Naive thymus-derived CD4-positive, alpha-beta T cell (primary cell): ENCODE measurements at places on chromosomes 4 and X. TPM values are rescaled to one million over a fixed set of nuclear protein-coding genes. Genes with fewer than 3 reads are reported as not detected.

Gene PARM1
- polyA plus RNA-seq: 0.03 TPM

Gene TSPAN6
- polyA plus RNA-seq: 4.1 TPM

Gene TCEAL6
- polyA plus RNA-seq: not detected

Gene SPACA5
- not detected for polyA plus RNA-seq

Gene CUL4B
- polyA plus RNA-seq: 22.6 TPM

Gene ADH5
- polyA plus RNA-seq: 174 TPM

- no peaks in the 10 kb centered on the region for H3K4me1 ChIP-seq
- no peak overlapping the region for H3K27ac ChIP-seq
- no peaks in the 10 kb centered on the region for H3K36me3 ChIP-seq
- no peak for DNase-seq
- no peaks in the 10 kb centered on the region for H3K27me3 ChIP-seq
- no peak overlapping the region for H3K4me3 ChIP-seq
Observed at GRCh38 chr4:31094474-31094873, 374.3 kb downstream of the PCDH7 start.

- no peak for DNase-seq
- H3K27ac ChIP-seq: no peak overlapping the region
- H3K4me1 ChIP-seq: no peaks in the 10 kb centered on the region
Observed at GRCh38 chrX:47174376-47174775, 19.3 kb upstream of the UBA1 start.

- no peak overlapping the region for H3K27ac ChIP-seq
- no peaks in the 10 kb centered on the region for H3K4me1 ChIP-seq
- no peak for DNase-seq
- H3K4me3 ChIP-seq: no peak overlapping the region
- no peaks in the 10 kb centered on the region for H3K27me3 ChIP-seq
Observed at GRCh38 chr4:105594099-105595010, 41.9 kb downstream of the ARHGEF38 start.

DNA sequence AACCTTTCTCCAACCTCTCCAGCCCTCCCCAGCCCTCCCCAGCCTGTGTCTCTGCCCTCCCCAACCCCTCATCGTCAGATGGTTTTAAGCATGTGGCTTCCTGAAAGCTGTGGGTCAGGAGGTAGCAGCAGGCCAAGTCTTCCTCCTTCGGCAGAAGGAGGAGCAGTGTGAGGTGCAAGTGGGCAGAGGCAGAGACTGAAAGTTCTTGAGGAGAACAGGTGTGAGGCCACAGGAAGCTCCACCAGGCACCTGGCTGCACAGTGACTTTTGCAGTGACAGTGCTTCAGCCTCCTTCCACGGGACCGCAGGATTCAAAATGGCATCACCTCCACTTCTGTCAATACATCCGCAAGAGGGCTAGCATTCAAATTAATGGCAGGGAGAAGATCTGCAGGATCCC is 203.9 kb upstream of the LEF1 start:
- no peaks in the 10 kb centered on the region for H3K27me3 ChIP-seq
- no peaks in the 10 kb centered on the region for H3K36me3 ChIP-seq
- H3K4me3 ChIP-seq: peak overlapping the region; percentile 13
- peak; percentile 44 for DNase-seq
- peaks cover 24% of the 10 kb centered on the region for H3K4me1 ChIP-seq

DNA sequence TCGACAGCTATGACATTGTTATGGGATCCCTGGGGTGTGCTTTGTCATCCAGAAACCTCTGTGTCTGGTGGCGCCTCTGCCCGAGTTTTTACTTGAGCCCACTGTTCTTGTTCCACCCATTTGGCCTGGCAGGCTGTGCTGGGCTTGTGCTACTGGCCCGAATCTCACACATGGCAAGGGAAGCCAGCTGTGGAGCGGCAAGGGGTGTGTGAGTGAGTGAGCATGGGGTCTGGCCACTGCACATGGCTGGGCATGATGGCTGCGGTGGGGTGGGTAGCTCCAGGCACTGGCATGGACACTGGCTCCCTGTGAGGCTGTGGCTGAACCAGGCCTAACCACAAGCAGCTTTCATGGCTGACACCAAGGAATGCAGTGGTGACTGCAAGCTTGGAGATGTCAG is 89.2 kb downstream of the DACH2 start:
- H3K36me3 ChIP-seq: no peaks in the 10 kb centered on the region
- H3K27ac ChIP-seq: no peak overlapping the region
- DNase-seq: no peak

- H3K27ac ChIP-seq: no peak overlapping the region
- H3K4me1 ChIP-seq: no peaks in the 10 kb centered on the region
- no peak for DNase-seq
- no peak overlapping the region for H3K4me3 ChIP-seq
Observed at GRCh38 chr4:96205143-96205936, 365.4 kb downstream of the PDHA2 start.

- H3K36me3 ChIP-seq: peaks cover under 1% of the 10 kb centered on the region
- no peak overlapping the region for H3K27ac ChIP-seq
- peaks cover 6% of the 10 kb centered on the region for H3K4me1 ChIP-seq
- no peaks in the 10 kb centered on the region for H3K27me3 ChIP-seq
- no peak overlapping the region for H3K4me3 ChIP-seq
Observed at GRCh38 chrX:107654872-107655761, 26.8 kb downstream of the PRPS1 start.

DNA sequence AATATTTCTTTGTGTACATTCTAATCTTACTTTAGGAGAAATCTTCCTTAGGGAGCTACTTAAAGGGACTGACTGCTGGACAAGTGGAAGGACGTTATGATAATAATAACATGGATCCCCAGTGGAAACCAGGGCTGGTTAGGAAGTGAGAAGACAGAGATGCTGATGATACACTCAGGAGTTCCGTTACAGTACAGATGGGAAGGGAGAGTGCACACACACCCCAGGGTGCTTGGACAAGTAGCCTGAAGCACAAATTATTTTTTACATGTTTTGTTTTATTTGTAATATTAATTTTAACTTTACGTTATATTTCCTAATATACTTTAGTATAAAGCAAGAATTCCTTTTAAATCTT is 84.1 kb downstream of the BMPR1B start:
- H3K27me3 ChIP-seq: no peaks in the 10 kb centered on the region
- no peaks in the 10 kb centered on the region for H3K4me1 ChIP-seq
- no peak overlapping the region for H3K4me3 ChIP-seq
- no peak overlapping the region for H3K27ac ChIP-seq

DNA sequence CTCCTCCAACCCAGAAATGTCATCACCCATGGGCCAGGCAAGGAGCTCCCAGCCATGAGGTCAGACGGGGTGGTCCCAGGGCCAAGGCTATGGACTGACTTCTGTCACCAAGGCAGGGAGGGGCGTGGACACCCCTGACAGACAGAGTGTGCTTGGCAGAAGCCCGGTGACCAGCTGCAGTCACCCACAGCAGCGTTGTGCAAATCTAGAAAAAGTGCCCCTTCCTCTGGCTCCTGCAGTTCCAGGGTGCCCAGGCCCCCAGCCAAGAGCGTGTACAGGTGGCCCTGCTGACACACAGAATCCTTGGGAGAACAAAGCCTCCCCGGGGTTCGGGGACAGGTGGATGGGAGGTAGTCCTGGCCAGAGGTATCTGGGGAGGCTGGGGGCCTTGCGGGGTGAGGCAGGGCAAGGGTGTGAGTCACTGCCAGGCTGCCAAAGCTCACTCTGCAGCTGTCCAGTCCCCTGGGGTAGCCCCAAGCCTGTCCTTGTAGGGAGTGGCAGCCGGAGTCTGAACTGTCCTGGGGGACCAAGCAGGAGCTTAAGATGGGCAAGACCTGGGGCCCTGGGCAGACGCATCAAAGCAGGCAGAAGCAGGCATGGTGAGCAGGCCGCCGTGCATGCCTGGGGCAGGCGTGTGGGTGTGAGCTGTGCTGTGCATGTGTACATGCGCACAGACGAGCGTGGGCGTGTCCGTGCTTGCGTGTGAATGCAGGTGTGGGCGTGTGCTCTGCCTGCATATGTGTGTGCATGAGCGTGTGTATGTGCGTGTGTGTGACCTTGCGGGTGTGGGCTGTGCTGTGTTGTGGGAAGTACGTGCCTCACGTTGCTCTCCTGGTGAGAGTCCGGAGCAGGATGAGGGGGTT is 3.3 kb downstream of the MYL5 start:
- H3K27ac ChIP-seq: no peak overlapping the region
- no peak overlapping the region for H3K4me3 ChIP-seq
- H3K4me1 ChIP-seq: peaks cover 16% of the 10 kb centered on the region
- H3K36me3 ChIP-seq: peaks cover 8% of the 10 kb centered on the region
- DNase-seq: no peak
- H3K27me3 ChIP-seq: no peaks in the 10 kb centered on the region

- H3K4me3 ChIP-seq: no peak overlapping the region
- H3K4me1 ChIP-seq: no peaks in the 10 kb centered on the region
- no peak overlapping the region for H3K27ac ChIP-seq
Observed at GRCh38 chr4:178293601-178294000, 851.4 kb upstream of the AGA start.

DNA sequence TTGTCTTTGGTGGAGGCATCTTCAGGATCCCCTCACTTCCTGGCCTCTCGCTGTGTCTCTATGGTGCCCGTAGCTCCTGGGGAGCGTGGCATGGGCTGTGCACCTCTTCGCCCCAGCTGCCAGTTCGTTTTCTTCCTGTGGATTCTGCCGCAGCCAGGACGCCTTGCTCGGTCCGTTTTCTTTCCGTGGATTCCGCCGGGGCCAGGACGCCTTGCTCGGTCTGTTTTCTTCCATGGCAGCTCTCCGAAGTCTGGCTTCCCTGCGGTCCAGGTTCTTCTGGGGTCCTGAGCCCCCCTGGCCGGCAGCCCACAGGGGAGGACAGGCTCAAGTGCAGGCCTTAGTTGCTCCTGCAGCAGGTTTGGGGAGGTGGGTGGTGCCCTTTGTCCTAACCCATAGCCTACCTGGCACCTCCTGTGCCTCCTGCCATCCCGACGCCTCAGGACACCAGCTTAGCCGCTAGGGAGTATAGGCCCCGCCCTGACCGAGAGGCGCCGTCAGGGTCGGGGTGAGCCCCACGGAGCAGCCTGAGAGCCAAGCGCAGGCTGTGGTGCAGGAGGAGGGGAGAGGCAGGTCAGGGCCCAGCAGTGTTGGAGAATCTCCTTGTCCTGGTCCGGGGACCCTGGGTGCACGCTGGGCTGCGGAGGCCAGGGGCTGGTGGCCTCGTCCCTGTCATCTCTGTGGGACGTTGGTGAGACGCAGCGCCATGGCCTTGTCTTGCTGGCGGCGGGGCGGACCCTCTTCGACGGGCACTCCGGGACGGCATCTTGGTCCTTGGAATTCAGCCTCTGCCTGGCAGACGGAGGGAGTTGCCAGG is 27.1 kb downstream of the UVSSA start:
- H3K4me1 ChIP-seq: no peaks in the 10 kb centered on the region
- no peaks in the 10 kb centered on the region for H3K27me3 ChIP-seq
- H3K27ac ChIP-seq: no peak overlapping the region
- H3K4me3 ChIP-seq: no peak overlapping the region
- no peak for DNase-seq

- no peak overlapping the region for H3K4me3 ChIP-seq
- no peaks in the 10 kb centered on the region for H3K36me3 ChIP-seq
- no peak overlapping the region for H3K27ac ChIP-seq
Observed at GRCh38 chrX:118751950-118752783, 24.8 kb downstream of the IL13RA1 start.

DNA sequence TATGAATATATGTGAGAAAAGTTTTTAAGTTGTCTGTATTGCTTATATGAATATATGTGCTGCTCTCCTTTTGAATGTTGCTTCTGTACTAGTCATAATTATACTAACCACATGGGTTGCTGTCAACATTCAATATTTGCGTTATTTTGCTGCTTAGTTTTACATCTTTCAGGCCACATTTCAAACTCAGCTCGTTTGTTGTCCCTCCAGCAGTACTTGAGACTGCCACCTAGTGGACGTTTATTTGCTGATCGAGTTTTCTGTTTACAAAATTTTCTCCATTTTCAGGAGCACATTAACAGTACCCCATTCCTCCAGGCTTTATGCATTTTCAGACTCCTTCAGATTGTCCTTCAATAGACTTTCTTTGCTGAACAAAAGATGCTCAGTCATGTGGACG is 75.8 kb downstream of the NUDT11 start:
- H3K27me3 ChIP-seq: no peaks in the 10 kb centered on the region
- DNase-seq: peak; percentile 34
- no peaks in the 10 kb centered on the region for H3K4me1 ChIP-seq
- no peak overlapping the region for H3K4me3 ChIP-seq

DNA sequence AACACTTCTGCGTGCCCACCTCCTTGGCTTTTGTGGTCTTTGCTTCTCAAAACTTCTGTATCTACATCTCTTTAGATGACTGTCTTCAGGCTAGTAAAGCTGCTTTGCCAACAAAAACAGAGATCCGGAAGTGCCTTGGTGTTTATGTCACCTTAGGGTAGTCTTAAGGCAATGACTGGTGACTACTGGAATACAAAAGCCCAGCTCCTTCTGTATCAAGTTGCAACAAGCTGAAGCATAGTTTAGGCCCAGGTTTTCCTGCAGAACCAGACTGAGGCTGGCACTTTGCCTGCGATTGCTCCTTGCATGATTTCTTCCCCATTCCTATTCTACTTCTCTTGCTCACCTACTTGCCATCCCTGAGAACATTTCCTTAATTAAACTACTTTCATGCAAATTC is 333.8 kb downstream of the DMD start:
- H3K27me3 ChIP-seq: no peaks in the 10 kb centered on the region
- H3K4me3 ChIP-seq: no peak overlapping the region
- no peak for DNase-seq
- no peak overlapping the region for H3K27ac ChIP-seq

DNA sequence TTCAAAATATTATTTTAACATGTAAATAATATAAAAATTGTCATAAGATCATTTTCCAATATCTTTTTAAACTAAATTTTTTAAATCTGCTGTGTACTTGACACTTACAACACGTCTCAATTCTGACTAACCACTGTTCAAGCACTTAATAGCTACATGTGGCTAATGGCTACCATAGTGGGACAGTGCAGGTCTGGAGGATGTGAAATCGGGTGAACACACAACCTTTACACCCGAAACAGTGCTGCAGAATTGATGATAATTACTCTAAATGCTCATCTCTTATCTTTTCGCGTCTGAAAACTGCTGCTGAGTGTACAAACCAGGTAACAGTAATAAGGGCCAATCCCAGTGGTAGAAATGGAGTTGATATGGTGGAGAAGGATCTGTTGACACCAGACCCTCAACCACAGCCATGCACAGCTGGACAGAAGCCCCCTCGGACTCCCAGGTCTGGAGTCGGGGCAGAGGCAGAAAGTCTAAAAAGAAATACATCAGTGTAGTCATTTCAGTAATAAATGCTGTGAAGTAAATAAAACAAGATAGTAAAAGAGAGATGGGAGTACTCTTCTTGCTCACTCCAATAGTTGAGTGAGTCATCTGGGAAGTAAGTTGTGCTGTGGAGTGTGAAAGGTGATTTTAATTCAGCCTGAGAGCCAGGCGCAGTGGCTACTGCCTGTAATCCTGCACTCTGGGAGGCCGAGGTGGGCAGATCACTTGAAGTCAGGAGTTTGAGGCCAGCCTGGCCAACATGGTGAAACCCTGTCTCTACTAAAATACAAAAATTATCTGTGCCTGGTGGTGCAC is 150.0 kb downstream of the CBR4 start:
- no peaks in the 10 kb centered on the region for H3K36me3 ChIP-seq
- no peaks in the 10 kb centered on the region for H3K27me3 ChIP-seq
- no peak for DNase-seq
